Activated CD8-positive, alpha-beta T cell treated with anti-CD3 and anti-CD28 coated beads for 36 hours (primary cell): ENCODE measurements at places on chromosomes 12 and 14.
A peak's percentile ranks its signal among the peaks of the same experiment; 100 is the strongest.

- DNase-seq = no peak
Measured at GRCh38 chr12:118102070-118102469, 1.7 kb downstream of the VSIG10 start.

- DNase-seq = no peak
Measured at GRCh38 chr12:645563-646071, 17.6 kb downstream of the NINJ2 start.

DNA sequence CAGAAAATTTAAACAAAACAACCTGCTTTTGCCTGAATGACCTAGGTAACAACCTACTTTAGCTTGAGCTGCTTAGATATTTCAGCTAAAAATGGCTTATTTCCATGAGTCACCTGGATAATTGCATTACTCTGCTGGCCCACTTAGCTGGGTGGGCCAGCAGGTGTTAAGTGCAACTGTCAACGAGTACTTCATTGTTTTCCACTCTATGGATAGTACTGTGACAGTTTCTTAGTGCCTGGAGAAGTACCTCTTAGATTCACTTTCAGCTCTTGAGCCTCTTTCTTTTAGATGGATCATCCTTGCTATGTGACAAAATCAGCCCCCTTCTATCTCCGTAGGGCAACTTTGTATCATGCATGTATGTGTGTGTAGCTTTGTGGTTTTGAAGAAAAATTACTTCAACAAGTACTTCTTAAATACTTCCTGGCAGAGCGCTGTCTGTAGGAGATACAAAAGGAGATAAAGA is 368.2 kb upstream of the ATP2B1 start:
- DNase-seq = peak; percentile 7

DNA sequence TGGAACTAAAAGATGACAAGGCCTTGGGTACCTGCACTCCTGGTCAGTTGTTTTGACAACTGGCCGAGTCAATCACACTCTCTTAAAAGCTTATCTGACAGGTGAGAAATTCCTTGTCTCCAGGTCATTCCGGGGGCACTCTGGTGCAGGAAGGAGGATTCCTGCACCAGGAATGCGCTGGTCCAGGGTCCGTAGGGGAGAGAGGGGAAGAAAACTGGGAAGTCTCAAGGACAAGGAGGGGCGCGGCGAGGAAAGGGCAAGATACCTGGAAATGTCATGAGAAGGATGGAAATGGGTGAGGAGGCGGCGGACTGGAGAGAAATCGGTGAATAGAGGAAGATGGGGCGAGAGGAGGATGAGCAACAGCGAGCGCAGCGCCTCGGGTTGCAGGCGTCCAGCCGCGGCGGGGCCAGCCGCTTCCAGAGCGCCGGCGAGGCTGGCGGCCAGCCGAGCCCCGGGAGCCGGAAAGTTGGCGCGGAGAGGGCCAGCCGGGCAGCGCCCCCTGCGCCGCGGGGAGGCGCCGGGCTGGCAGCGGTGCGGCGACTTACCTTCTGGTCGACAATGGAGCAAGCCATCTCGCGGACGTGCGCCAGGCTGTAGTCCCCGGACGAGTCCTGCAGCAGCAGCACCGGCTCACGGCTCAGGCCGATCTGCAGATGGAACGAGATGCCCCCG is 809 bp downstream of the PRKD1 start:
- DNase-seq = no peak

- DNase-seq = no peak
Measured at GRCh38 chr12:95637471-95638155, 86.3 kb upstream of the USP44 start.

GRCh38 chr14:61429316-61429715 is 107.9 kb downstream of the PRKCH start:
- no peak for DNase-seq

DNA sequence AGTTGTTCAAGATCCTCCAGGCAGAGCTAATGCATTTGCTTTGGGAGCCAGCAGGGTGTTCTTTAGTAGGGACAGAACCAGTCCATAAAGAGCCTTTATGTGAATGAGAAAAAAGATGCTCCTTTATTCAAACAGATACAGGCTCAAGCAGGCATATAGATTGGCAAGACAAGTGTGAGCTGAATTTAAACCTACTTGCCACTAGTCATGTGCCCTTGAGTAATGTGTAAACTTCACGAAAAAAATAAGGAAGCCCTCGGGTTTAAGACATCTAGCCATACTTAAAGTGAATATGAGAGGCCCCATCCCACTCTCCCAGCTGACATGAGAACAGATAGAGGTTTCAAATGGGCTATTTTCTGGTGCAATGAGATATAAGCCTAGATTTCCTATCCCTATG is 43.1 kb upstream of the STRAP start:
- DNase-seq = no peak

DNA sequence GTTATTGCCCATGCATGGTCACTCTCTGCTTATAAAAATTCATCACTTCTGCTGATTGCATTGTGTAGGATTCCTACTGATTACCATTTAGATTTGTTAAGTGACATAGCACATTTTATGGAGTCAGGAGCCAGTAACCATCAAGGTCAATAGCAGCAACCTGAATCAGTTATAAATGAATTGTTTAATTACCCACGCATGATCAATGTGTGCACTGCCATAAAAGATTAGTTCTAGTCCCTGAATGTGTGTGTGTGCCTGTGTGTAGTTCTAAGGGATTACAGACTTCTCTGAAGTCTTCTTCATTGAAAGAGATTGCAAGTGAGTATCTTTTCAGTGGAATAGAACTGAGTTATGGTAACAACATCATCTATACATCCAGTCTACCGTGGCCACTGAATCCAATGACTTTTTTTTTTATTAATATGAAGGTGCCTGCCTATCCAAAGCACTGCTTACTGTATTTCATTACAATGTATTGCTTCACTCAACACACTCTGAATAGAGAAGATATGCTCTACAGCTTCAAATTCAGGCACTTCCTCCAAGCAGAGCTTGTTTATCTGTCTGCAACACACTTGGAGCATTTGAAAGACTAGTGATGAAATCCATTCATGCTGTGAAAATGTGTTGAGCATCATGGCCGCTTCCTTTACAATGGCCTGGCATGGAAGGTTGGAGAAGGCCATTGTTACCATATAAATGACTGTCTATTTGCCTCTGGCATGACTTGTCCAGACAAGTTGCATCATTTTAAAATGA is 381.7 kb downstream of the DIO2 start:
- no peak for DNase-seq

DNA sequence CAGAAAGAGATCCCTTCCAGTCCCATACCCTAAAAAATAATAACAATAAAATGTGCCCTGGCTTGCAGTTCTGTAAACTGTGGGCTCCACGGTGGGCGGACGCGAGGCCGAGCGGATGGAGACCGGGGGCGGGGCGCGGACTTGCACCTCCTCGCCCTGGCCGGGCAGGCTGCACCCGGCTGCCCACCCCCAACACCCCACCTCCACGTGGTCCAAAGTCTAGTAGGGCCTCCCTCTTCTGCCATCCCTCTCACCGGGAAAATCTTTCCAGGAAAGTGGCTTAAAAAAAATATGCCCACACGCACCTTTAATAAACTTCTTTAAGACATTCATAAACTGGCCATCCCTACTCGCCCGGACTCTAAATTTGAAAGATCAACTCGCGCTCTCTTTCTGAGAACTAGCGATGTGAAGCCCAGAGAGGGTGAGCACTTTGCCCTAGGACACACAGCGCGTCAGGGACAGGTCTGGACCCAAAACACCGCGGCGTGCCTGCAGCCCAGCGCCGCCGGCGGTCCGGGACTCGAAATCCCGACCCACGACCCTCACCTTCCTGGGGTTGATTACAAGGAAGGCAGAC is 1.9 kb upstream of the BCL11B start:
- DNase-seq = peak; percentile 72

GRCh38 chr14:64707661-64708060 is 3.4 kb downstream of the PLEKHG3 start:
- DNase-seq = no peak

- DNase-seq = peak; percentile 48
Measured at GRCh38 chr14:35390577-35391387, 13.8 kb downstream of the NFKBIA start.
